ENCODE measurements at places on chromosomes 3 and 15.

DNA sequence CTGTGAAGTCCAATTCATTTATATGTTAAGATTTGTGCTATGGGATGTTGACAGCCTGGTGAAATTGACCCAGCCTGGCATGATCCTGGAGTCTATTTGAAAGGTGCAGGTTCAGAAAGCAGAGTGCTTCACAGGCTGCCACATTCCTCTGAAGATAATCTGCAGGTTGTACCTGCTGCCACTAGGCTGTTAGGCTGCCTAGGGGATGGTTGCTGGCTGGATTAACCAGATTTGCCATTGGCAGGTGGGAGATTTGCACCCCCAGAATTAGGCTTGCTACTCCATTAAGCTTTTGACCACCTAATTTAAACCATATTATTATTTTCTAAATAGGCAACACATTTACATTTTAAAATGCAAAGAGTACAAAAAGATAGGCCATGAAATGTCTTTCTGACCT, 85.8 kb upstream of the RASGRP1 start:
- no peak for DNase-seq

GRCh38 chr3:148646126-148646665, 51.5 kb upstream of the AGTR1 start:
- no peak for DNase-seq

DNA sequence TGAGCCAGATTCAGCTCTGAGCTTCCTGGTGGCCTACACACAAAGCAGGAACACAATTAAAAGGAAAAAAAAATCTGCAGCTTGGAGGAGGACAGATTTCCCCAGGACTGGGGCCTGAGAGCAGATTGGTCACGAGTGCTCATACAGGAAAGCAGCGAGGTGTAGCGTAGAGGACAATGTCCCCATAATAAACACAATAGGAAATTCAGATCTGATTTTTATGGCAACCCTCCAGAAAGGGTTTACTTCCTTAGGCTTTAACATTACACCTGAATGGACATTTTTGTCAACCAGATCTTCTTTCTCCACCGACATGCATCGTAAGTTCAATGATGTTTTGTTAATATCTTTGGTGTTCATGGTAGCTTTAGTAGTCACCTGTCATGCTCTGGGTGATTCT, 23.3 kb downstream of the SLC6A20 start:
- no peak for DNase-seq

DNA sequence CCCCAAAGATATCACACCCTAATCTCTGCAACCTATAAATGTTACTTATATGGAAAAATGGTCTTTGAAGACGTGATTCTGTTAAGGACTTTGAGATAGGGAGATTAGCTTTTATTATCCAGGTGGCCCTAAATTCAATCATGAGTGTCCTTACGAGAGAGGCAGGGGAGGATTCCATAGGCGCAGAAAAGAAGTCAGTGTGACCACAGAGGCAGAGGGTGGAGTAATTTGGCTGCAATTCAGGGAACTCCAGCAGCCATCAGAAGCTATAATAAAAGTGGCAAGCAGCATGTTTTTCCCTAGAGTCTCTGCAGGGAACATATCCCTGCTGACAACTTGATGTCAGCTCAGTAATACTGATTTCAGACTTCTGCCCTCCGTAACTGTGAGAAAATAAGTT, 315.2 kb upstream of the ROBO2 start:
- no peak for DNase-seq

DNA sequence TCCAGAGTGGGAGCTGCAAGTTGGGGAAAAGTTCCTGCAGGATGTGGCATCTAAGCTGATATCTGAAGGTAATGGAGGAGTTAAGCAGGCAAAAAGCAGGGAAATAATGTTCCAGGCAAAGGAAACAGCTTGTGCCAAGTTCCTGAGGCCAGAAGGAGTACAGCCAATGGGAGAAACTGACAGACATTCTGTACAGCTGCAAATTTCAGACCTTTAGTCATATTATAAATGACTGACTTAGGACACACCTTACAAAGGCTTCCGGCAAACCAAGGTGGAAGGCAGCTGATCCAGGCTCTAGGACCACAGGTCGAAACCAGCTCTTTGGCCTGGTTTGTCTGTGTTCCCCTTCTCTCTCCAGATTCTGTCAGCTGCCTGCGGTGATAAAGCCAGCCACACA, 9.3 kb downstream of the WWTR1 start:
- DNase-seq, result no peak

DNA sequence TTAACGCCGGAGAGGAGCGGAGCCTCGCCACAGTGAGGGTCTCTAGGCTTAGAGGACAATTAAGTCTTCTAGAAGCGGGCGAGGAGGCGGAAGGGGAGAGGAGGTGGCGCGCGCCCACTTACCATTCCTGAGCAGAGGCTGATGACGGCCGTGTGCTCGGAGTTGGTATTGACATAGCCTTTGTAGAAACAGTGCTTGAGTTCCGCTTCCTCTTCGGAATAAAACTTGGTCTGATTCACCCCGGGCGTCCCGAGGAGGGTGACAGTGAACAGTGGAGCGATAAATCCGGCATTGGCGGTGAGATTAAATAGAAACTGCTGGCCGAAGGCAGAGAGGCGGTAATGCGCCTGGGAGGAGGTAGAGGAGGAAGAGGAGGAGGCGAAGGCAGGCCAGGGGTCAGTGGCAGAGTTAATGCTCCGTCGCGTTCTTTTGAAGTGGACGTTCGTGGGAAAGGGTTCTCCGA, 1.3 kb downstream of the ADAMTS9 start:
- DNase-seq, result no peak

- no peak for DNase-seq
These were observed 32.1 kb downstream of the EFHB start for GRCh38 chr3:19901918-19902317.

- no peak for DNase-seq
These were observed 16.1 kb downstream of the SEMA7A start for GRCh38 chr15:74417670-74418069.

DNA sequence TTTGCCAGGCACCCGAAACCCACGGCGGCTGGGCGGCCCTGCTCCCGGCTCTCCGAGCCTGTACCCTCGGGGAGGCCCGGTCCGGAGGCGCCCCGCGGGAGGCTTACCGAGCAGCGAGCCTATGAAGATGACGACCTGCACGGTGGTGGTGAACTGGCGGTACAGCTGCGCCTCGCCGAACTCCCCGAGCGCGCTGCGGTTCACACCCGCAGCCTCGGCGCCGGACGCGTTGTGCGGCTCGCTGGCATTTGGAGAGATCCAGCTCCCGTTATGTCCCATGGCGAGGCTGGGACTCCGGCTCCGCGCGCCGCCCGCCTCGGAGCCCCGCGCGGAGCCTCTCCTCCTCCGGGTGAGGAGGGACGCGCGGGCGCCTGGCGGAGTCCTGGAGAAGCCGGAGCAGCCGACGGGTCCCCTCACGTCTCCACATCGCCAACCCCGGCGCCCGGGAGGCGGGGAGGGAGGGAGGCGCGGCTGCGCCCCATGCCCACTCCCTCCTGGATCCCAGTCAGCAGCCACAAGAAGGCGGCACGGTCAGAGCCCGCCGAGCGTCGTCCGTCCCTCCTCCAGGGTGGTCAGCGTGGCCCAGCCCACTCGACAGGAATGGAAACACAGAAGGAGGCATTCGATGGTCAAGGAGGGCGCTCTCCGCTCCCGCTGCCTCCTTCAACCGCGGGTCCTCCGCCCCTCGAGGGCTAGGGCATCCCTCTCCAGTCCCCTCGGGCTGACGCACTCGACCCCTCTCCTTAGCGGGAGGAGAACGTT, at the start of gene GPR176:
Gene GPR176, minus strand, starts transcription at position 519 of the 762 bp plus-strand sequence. Its CDS starts 240 bp downstream, at position 279.
- DNase-seq, result peak; percentile 35

GRCh38 chr3:194009892-194010533, 125.9 kb upstream of the HES1 start:
- no peak for DNase-seq

DNA sequence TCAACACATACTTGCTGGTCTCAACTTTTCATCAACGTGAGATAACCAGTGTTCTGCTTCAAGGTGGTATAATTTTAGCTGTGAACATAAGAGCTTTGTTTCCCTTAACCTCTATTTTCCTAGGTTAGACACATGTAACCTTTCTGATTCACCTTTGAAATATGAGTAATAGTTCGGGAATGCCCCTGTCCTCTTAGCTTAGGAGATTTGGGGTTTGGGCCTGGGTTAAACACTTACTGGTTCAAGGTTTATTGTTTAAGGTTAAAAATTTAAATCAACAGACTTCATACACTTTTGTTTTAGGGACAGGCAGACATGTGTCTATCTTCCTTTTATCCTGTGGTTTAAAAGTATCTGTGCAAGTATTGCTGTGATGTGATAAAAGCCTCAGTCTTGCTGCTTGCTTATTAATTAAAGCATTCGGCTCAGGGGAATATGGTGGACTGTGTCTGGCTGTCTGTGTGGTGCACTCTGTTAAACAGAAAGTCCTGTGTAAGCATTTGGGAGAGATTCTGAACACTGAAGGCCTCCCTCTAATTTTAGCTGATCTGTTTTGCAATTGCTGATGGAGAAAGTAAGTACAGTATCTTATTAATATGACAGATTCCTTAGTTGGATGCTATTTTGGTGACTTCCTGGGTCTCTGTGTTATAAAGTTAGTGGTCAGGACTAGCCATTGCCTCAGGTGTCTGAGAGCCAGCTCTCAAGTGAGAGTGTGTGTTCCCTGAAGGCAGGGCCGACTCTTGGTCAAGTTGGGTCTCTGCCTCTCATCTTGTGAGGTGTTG, 81.8 kb downstream of the USP13 start:
- no peak for DNase-seq

- DNase-seq, result no peak
These were observed 13.1 kb downstream of the CCDC191 start for GRCh38 chr3:114043205-114043604.

- no peak for DNase-seq
These were observed 204.4 kb upstream of the RASGRP1 start for GRCh38 chr15:38768970-38769369.

GRCh38 chr3:111592143-111592542, 3.0 kb downstream of the ZBED2 start:
- DNase-seq, result no peak

- no peak for DNase-seq
These were observed 23.2 kb downstream of the LMCD1 start for GRCh38 chr3:8524656-8525399.

DNA sequence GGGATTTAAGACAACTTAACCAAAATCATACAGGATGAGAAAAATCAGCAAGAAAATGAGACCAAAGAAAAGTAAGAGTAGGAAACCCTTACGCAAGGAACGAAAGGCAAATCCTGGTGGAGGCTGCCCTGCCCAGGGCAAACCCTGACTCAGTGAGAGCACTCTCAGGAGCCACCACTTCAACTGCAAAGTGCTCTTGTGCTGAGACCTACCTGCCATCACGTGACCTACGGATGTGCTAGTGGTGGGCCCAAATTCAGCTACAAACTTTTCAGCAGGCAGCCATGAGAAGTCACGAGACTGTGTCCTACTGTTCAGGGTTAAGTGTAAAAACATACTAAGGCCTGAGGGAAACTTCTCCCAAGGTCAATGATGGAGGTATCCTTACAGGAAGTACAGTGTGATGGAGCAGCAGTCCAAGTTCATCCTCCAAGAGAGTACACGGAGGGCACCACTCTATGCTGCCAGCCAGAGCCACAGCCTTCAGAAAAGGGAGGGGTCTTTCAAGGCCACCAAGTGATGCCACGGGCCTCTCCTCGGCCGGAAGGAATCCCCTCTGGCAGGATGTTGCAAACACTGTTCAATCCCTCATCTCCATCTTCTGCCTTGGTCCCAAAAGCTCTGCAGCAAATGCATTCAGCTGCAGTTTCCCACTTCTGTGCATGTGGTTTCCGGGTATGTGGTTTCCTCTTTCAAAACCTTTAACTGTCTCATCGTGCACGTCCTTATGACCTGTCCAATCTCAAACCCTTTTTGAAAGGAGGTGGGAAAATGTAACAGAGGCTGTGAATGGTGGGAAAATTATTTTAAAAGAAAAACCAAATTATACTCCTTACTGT, 9.5 kb downstream of the CHSY1 start:
- DNase-seq, result no peak

DNA sequence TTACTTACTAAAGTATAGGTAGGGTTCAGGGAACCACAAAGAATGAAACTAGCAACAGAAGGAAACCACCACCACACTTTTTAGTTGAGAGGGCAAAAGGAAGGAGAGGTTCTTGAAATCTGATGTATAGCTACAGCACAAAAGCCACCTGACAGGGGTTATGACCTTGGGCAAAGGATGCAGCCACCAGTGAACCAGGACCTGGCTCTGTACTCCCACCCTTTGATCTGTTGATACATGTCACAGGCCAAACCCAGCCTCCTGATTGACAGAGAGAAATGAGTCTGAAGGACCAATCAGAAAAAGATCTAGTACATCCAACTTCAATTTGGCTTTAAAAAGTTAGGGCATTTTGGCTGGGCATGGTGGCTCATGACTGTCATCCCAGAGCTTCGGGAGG, 20.0 kb upstream of the BLM start:
- no peak for DNase-seq

GRCh38 chr15:85837011-85837433, 42.3 kb upstream of the KLHL25 start:
- no peak for DNase-seq

GRCh38 chr3:23592961-23593931, 212.5 kb upstream of the UBE2E1 start:
- no peak for DNase-seq

- no peak for DNase-seq
These were observed 34.2 kb downstream of the KAT2B start for GRCh38 chr3:20074226-20075063.

DNA sequence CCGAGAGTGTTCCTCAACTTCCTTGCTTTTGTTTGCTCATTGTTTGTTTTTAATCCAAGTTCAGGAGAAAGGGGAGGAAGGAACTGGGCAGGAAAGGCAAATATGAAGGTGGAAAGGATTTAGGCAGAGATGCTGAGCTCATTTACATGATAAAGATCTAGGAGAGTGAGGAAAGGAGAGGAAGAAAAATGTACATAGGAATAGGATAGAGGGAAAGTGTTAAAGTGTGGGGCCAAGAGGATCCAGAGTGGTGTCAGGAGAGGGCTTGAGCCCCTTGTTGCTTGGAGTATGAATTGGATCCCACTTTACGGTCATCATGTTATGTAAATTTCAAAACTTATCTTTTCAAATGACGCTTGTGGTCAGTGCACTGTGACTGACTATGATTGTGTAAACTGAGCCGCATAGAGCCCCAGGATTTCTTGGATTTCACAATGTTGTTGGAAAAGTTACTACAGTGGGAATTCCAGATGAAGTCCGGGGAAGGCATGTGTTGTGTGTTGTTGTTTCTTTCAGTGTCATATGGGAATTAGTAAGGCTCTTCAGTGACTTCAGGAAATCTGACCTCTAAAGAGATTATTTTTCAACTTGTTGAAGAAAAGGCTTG, 15.0 kb upstream of the PLD1 start:
- DNase-seq, result no peak

GRCh38 chr15:100926971-100927756, 8.0 kb downstream of the LRRK1 start:
- DNase-seq, result no peak

GRCh38 chr15:28918141-28918983, 32.6 kb downstream of the APBA2 start:
- DNase-seq, result peak; percentile 11

DNA sequence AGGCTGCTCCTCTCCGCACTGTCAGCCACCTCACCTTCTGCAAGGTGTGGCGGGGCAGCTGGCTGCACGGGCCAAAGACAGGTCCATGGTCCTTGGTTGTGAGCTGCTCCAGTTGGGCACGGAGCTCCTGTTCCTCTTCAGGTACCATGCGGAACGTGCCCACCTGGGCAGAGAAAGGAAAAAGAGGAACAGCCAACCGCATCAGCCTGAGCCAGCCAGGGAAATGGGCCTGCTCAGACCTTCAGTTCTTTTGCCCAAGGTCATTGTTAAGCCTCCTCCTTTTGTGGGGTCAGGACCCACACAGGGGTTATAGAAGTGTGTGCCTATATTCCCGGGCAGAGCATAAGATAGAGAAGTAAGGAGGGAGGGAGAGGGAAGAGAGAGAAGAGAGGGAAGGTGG, 2.8 kb downstream of the RLBP1 start:
- no peak for DNase-seq

GRCh38 chr15:83928878-83929418, 275.0 kb downstream of the ADAMTSL3 start:
- no peak for DNase-seq
